ENCODE measurements at places on chromosomes 5 and 9.

DNA sequence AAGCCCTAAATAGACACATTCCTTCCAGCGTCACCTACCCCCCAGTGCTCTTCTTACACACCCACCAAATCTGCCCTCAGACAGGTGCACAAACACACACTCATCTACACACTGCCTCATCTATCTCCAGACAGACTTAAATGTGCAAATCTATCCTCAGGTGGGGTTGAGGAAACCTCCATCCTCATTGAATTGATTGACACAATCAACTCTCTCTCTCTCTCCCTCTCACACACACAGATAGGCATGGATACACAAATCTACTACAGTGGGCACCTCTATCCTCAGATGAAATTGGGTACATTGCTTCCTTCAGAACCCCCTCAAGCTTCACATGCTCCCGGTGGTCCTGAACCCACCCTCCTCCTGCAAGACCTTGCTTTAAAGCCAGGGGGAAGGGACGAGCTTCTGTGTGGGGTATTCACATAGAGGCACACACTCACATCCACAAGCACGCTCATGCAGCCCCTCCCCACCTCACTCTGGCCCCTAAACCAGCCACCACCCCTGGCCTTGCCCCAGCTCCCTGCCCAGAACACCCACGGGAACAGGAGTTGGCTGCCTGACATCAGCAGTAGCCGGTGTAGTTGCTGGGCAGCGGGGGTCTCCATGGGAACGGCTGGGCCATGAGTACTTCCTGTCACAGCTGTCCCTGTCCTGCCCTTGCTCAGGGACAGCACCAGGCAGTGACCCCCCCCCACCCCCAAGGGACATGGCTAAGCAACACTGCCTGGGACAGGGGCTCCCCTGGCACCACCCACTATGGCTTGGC, 22.8 kb downstream of the PCDH1 start:
- DNase-seq: no peak

- no peak for DNase-seq
Measured at GRCh38 chr9:8726692-8727091, 927.1 kb upstream of the DMAC1 start.

GRCh38 chr5:5398071-5398470, 24.4 kb upstream of the ICE1 start:
- DNase-seq: no peak

- DNase-seq: no peak
Measured at GRCh38 chr5:40436535-40437237, 243.0 kb upstream of the PTGER4 start.

DNA sequence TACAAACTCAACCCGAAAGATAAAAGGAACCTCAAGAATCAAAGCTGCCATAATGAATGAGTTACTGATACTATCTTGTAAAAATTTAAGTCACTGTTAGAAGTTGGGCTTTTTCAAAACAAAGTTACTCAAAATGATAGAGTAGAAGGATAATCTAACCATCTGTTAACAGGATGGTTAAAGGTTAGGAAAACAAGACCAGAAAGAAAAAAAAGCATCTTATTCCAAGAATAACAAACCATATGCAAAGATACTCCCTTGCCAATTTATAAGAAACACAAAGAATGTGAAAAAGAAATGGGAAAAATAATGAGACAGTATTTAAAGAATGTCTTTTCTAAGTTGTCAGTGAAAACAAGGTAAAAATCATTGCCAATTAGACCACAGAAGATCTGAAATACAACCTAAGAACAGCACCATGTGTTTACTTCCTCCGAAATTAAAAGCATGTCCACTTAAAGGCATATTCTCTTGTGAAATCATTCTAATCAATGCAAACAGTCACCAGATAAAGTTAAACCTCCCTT, 51.2 kb downstream of the STRBP start:
- peak; percentile 13 for DNase-seq

GRCh38 chr5:83433891-83434290, 37.7 kb upstream of the VCAN start:
- peak; percentile 50 for DNase-seq

- DNase-seq: no peak
Measured at GRCh38 chr9:123102375-123103113, 69.1 kb downstream of the GPR21 start.

- DNase-seq: peak; percentile 16
Measured at GRCh38 chr5:176803943-176804498, 6.3 kb upstream of the UNC5A start.

DNA sequence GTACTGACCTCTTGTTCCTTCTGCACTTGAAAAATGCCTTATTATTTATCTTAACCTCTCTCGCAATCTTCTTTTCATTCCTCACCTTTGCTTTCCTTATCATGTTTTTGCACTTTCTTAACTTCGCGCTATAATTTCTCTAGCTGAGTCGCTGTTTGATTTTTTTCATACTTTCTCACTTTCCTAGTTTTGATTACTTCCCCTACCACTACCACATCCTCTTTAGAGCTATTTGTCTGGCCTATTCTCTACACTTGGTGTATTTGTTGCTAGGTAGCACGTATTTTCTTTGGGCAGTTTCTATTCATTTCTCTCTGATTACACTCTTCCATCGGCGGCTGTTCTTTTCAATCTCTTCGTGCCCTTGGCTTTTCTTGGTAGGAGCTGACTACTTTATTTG, 611.8 kb downstream of the BNC2 start:
- DNase-seq: no peak

GRCh38 chr5:151239237-151239861, 13.6 kb upstream of the GM2A start:
- DNase-seq: peak; percentile 61

- DNase-seq: no peak
Measured at GRCh38 chr5:10894445-10895054, 133.5 kb upstream of the DAP start.

GRCh38 chr9:2157277-2158110, 142.3 kb downstream of the SMARCA2 start:
- peak; percentile 68 for DNase-seq
